ENCODE measurements at places on chromosomes 12 and 14.

DNA sequence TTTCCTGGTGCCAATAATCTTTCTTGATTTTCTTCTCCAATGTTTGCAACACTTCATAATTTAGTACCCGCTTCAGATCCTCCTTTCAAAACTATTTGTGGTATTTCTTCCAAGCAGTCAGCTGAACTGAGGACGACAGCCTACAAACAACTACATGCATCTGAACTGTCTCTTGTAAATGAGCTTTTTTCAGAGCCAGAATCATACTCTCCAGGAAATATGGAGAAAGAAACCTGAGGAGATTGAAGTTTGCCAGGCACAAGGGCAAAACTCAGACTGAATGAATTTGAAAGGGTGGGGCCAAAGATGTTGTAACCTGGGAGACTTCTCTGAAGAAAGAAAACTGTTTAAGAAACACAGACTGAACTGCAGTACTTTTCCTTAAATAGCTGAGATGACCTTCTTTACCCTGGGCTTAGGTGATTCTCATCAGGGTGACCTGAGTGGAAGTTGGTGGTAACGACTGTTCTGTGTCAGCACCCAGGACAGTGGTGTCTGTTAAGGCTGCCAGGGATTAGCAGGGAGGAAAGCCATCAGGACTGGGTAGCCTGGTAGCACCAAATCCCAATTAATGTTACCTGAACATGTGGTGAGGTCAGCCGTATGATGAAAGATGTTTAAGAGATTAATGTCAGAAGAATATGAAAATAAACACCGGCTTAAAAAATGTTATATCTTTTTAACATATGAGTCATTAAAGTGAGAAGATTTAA lies 95.0 kb downstream of the TGFB3 start:
- no peak overlapping the region for H3K27ac ChIP-seq
- H3K4me3 ChIP-seq = no peak overlapping the region
- peaks cover 3% of the 10 kb centered on the region for H3K4me1 ChIP-seq
- no peaks in the 10 kb centered on the region for H3K27me3 ChIP-seq

DNA sequence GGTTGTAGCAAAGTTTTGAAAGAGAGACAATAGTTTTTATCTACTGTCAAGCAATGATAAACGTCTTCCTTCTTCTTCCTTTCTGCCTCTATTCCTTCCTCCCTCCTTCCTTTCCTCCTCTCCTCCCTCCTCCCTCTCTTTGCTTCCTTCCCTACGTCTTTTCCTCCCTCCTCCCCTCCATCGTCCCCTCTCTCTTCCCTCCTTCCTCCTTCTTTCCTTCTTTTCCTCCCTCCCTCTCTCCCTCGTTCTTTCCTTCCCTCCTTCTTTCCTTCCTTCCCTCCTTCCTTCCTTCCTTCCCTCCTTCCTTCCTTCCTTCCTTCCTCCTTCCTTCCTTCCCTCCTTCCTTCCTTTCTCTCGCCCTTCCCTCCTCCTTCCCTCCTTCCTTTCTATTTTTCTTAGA lies 82.8 kb upstream of the KCNA1 start:
- no peaks in the 10 kb centered on the region for H3K27me3 ChIP-seq
- no peak overlapping the region for H3K27ac ChIP-seq
- no peaks in the 10 kb centered on the region for H3K4me1 ChIP-seq

- no peak overlapping the region for H3K4me3 ChIP-seq
- no peak overlapping the region for H3K27ac ChIP-seq
- H3K36me3 ChIP-seq = no peaks in the 10 kb centered on the region
- DNase-seq = peak; percentile 37
These were observed 9.5 kb downstream of the HHIPL1 start for GRCh38 chr14:99654235-99654985.

DNA sequence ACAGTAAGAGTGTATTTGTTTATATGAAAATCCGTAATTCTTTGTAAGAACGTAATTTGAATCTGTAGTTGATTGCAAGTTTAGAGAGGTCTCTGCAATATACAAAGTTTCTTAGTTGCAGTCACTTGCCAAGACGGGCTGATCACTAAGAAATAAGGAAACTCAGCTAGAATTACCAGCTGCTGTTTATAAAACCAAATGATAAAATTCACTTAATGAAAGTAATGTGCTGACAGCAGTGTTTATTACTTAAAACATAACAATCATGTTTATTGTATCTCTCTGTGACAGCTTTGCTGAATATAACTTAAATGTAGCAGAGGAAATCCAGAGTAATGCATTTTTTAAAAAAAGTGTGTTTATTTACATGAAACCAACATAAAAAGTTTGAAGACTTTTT lies 31.2 kb downstream of the SRGAP1 start:
- H3K27ac ChIP-seq = no peak overlapping the region
- H3K4me3 ChIP-seq = no peak overlapping the region
- H3K4me1 ChIP-seq = peaks cover 12% of the 10 kb centered on the region
- DNase-seq = no peak
- no peaks in the 10 kb centered on the region for H3K36me3 ChIP-seq

- H3K4me3 ChIP-seq = no peak overlapping the region
- no peaks in the 10 kb centered on the region for H3K36me3 ChIP-seq
- DNase-seq = no peak
- H3K4me1 ChIP-seq = no peaks in the 10 kb centered on the region
- no peaks in the 10 kb centered on the region for H3K27me3 ChIP-seq
- H3K27ac ChIP-seq = no peak overlapping the region
These were observed 233.2 kb upstream of the AMIGO2 start for GRCh38 chr12:47312808-47313426.

DNA sequence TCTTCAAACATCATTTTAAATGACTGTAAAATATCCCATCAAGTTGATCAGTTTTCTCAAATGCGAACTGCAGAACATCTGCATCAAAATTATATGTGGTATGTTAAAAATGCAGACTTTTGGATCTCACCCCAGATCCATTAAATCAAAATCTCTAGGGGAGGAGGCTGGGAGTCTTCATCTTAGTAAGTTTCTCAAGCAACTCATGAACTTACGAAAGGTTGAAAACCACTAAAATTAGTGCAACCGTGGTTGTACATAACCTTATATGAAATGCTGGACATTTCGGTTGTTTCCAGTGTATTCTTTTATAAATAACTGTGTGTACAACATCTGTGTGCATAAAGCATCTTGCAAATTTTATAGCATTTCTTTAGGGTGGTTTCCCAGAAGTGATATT lies 39.2 kb downstream of the ZFP36L1 start:
- DNase-seq = no peak
- H3K4me3 ChIP-seq = no peak overlapping the region
- no peaks in the 10 kb centered on the region for H3K36me3 ChIP-seq
- no peak overlapping the region for H3K27ac ChIP-seq
- no peaks in the 10 kb centered on the region for H3K27me3 ChIP-seq

GRCh38 chr12:72839696-72840095 lies 567.5 kb downstream of the TRHDE start:
- DNase-seq = no peak
- no peaks in the 10 kb centered on the region for H3K36me3 ChIP-seq
- peaks cover 3% of the 10 kb centered on the region for H3K4me1 ChIP-seq
- no peak overlapping the region for H3K27ac ChIP-seq
- no peak overlapping the region for H3K4me3 ChIP-seq

DNA sequence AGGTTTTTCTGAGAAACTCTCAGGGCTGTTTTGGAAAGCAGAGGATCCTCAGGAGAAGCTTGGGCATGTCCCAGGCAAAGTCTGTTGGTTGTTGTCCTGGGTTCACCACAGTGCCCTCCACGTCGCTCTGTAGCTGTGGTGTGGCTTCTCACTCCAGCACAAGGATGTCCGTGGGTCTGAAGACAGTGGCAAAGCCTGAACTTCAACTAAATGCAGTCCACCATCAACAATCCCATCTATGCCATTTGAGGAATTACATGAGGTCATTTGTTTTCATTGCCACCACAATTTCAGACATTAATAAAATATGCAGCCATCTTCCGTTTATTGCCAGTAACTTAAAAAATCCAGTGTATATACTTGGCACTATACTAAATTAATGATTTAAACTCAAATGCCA lies 272.1 kb downstream of the LRIG3 start:
- no peaks in the 10 kb centered on the region for H3K27me3 ChIP-seq
- DNase-seq = no peak
- H3K27ac ChIP-seq = no peak overlapping the region
- H3K4me1 ChIP-seq = peaks cover 6% of the 10 kb centered on the region

GRCh38 chr14:29993143-29993542 lies 65.5 kb upstream of the PRKD1 start:
- H3K36me3 ChIP-seq = no peaks in the 10 kb centered on the region
- no peaks in the 10 kb centered on the region for H3K27me3 ChIP-seq
- no peak for DNase-seq
- no peaks in the 10 kb centered on the region for H3K4me1 ChIP-seq
- H3K27ac ChIP-seq = no peak overlapping the region
- H3K4me3 ChIP-seq = no peak overlapping the region

GRCh38 chr12:1080520-1081223 lies 89.6 kb downstream of the ERC1 start:
- no peak overlapping the region for H3K27ac ChIP-seq
- no peaks in the 10 kb centered on the region for H3K27me3 ChIP-seq
- no peak overlapping the region for H3K4me3 ChIP-seq
- H3K36me3 ChIP-seq = no peaks in the 10 kb centered on the region
- H3K4me1 ChIP-seq = peaks cover 26% of the 10 kb centered on the region

DNA sequence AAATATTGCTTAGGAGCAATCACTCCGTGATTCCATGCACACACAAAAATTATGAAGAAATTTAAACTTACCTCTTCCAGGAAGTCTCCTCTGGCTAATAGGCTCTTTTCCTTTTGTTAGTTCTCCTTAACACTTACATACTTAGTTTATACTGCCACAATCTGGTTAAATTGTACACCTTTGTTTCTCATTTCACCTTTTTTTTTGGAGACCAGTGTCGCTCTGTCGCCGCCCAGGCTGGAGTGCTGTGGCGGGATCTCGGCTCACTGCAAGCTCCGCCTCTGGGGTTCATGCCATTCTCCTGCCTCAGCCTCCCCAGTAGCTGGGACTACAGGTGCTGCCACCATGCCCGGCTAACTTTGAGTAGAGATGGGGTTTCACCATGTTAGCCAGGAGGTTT lies 2.2 kb upstream of the ANKRD52 start:
- peaks cover 15% of the 10 kb centered on the region for H3K36me3 ChIP-seq
- no peak for DNase-seq

- H3K4me3 ChIP-seq = no peak overlapping the region
- DNase-seq = no peak
- peaks cover 20% of the 10 kb centered on the region for H3K4me1 ChIP-seq
- H3K27ac ChIP-seq = no peak overlapping the region
- H3K36me3 ChIP-seq = no peaks in the 10 kb centered on the region
These were observed 98.9 kb upstream of the PLEKHA5 start for GRCh38 chr12:19030603-19031002.

DNA sequence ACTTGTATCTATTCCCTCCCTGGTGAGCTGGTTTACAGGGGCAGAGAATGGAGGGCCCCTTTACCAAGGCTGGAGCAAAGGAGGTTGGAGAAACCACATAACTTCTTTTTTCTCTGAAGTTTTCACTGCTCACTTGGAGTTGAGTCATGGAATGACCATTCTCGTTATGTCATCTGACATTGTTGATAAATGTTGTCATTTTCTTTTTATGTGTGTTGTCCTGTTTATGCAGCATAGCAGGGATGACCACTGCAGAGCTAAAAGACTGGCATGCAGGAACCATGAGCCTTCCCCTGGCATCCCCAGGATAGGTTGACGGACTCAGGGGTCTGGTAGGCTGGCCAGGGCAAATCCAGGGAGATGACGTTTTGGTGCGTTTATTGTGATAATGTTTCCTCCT lies 256.8 kb upstream of the DDHD1 start:
- H3K27me3 ChIP-seq = no peaks in the 10 kb centered on the region
- H3K36me3 ChIP-seq = no peaks in the 10 kb centered on the region
- no peak for DNase-seq
- no peak overlapping the region for H3K4me3 ChIP-seq
- H3K4me1 ChIP-seq = no peaks in the 10 kb centered on the region
- no peak overlapping the region for H3K27ac ChIP-seq

GRCh38 chr12:120367233-120367923 lies 1.6 kb downstream of the MSI1 start:
- no peak overlapping the region for H3K27ac ChIP-seq
- H3K27me3 ChIP-seq = peaks cover 46% of the 10 kb centered on the region
- DNase-seq = peak; percentile 85
- H3K36me3 ChIP-seq = no peaks in the 10 kb centered on the region
- peaks cover 46% of the 10 kb centered on the region for H3K4me1 ChIP-seq

DNA sequence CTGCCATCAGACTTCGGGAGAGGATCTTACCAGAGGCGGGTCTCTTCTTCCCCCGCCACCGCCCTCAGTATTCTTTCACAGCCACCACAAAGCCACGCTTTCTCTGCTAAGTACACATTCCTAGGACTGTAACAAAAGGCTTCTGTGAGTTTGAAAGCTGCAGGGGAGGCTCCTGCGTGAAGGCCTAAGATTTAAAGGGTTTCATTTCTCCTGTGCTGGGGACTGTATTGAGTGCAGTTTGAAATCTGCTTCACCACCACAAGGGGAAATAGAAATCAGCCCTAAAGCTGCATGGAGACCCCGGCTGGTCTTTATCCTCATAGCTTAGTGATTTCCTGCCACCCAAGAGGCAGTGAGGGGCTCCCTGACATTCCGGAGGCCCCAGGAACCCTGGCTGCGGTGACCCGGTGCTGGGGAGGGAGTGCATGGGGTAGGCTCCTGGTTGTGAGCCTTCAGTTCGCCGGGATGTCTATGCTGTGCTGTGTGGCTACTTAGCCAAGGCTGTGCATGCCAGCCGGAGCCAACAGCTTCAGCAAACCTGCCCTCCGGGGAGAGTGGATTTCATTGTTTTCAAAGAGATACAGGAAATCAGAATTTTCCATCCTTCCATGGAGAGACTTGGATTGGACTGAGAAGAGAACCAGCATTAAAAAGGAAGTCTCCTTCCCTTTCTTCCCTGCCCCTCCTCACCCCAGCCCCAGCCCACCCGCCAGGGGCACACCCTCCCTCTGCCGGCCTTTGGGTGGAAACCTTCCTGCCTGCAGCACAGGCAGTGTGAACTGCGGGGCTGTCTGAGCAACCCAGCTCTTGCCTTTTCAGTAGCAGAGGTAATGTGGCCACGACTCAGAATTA lies 163.3 kb downstream of the ETV6 start:
- no peaks in the 10 kb centered on the region for H3K36me3 ChIP-seq
- peak overlapping the region; percentile 85 for H3K27ac ChIP-seq
- DNase-seq = peak; percentile 70
- peak overlapping the region; percentile 22 for H3K4me3 ChIP-seq
- H3K27me3 ChIP-seq = no peaks in the 10 kb centered on the region

- H3K27me3 ChIP-seq = no peaks in the 10 kb centered on the region
- H3K27ac ChIP-seq = no peak overlapping the region
- H3K36me3 ChIP-seq = no peaks in the 10 kb centered on the region
- H3K4me3 ChIP-seq = no peak overlapping the region
- peaks cover 9% of the 10 kb centered on the region for H3K4me1 ChIP-seq
These were observed 1101.4 kb downstream of the BCL11B start for GRCh38 chr14:98170575-98170974.

GRCh38 chr12:77943466-77943865 lies 112.8 kb downstream of the NAV3 start:
- DNase-seq = no peak
- no peak overlapping the region for H3K27ac ChIP-seq
- no peaks in the 10 kb centered on the region for H3K36me3 ChIP-seq
- H3K4me3 ChIP-seq = no peak overlapping the region
